ENCODE measurements at places on chromosomes 12 and 14. TPM values are rescaled to one million over a fixed set of nuclear protein-coding genes. Genes with fewer than 3 reads are reported as not detected.

Gene CCDC175
- total RNA-seq: not detected

Gene PRH2
- total RNA-seq: not detected

Gene C12orf76
- 7.1 TPM for total RNA-seq

Gene GLT1D1
- not detected for total RNA-seq

Gene GLIPR1L1
- total RNA-seq: not detected

Gene INSM2
- 0.05 TPM for total RNA-seq

Gene KRT2
- not detected for total RNA-seq

Gene SLC5A8
- total RNA-seq: not detected

Gene NABP2
- total RNA-seq: 60.8 TPM

Gene OTX2
- not detected for total RNA-seq

Gene RAD52
- total RNA-seq: 9.6 TPM

Gene PRB4
- not detected for total RNA-seq

Gene GRIN2B
- 2.8 TPM for total RNA-seq

Gene C12orf54
- total RNA-seq: not detected

Gene AQP6
- not detected for total RNA-seq

Gene PLEKHD1
- not detected for total RNA-seq

Gene NTN4
- total RNA-seq: 47.0 TPM

Gene BBS10
- 4.4 TPM for total RNA-seq

Gene KRT83
- 7.2 TPM for total RNA-seq

Gene EFS
- not detected for total RNA-seq

Gene NPAS3
- total RNA-seq: not detected

Gene ABCD2
- total RNA-seq: not detected

Gene SARNP
- total RNA-seq: 96.1 TPM

All from A549 treated with GW870086 at 1 μM for 4 hours (cell line).